GM13976 (cell line): ENCODE measurements at places on chromosomes 6 and 20.

- no peak for DNase-seq
Observed at GRCh38 chr6:158655569-158656450, 6.0 kb downstream of the SYTL3 start.

DNA sequence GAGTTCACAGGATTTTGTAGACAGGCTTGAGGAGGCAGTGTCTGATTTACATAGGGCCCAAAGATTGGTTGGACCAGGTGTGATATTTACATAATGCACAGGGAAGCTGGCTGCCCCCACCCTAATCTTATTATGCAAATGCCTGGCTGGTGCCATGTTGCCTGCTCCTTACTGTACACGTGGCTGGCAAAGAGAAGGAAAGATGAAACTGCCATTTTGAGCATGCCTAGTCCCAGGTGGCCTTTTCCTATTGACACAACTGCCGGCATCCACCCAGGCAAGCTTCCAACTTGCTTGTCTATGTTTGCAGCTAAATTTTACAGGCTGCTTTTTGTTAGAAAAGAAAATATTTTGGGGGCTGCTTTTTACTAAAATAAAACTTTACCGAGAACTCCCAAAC lies 174.6 kb downstream of the LMBRD1 start:
- DNase-seq = no peak

- peak; percentile 60 for DNase-seq
Observed at GRCh38 chr6:5302995-5303622, 41.8 kb downstream of the FARS2 start.

DNA sequence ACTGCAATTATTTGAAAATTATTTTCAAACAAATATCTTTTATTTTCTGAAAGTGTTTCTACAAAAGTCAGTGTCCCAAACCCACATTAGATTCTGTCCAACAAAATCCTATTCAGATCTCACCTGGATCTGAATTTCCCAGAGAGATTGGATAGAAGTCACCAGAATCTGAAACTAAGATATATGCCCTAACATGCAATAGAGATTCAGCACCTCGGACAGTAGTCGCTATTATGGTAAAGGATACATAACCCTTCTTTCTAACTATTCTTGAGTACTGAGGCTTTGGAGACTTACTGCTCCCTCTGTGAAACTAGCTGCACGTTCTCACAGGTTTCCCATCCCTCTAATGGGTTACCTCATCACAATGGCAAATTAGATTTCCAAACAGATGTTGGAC lies 151.4 kb downstream of the ID4 start:
- peak; percentile 16 for DNase-seq

GRCh38 chr6:16799279-16800193 lies 38.3 kb upstream of the ATXN1 start:
- no peak for DNase-seq

- DNase-seq = no peak
Observed at GRCh38 chr6:37280162-37280887, 22.4 kb upstream of the TMEM217 start.
